ENCODE measurements at places on chromosomes 7 and 10.

DNA sequence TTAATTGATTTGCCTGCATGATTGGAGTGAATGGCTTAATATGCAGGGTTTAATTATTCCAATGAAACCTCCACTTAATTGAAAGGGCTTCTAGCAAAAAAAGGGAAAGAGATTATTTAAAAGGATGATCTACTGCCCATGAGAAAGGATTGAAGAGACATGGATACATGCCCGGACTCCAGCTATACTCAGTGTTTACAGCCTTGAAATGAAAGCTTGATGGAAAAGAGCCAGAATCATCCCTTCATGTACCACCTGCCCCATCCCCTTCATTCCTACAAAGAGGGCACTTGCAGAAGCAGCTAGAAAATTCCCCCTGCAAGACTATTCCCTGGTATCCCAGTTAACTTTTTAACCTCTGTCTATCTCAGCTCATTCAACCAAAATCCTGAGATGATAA is 78.4 kb downstream of the CARD11 start:
- DNase-seq: no peak

- no peak for DNase-seq
These were observed 120.2 kb upstream of the RAB18 start for GRCh38 chr10:27383595-27384542.

GRCh38 chr7:108736221-108736891 is 166.7 kb downstream of the DNAJB9 start:
- DNase-seq: no peak

GRCh38 chr7:50142425-50143017 is 49.5 kb upstream of the ZPBP start:
- no peak for DNase-seq

GRCh38 chr10:92042541-92042940 is 119.0 kb downstream of the BTAF1 start:
- no peak for DNase-seq

GRCh38 chr10:107409522-107409921 is 245.0 kb upstream of the SORCS1 start:
- DNase-seq: no peak

- DNase-seq: peak; percentile 24
These were observed 570 bp upstream of the PRTFDC1 start for GRCh38 chr10:24952707-24953645.

DNA sequence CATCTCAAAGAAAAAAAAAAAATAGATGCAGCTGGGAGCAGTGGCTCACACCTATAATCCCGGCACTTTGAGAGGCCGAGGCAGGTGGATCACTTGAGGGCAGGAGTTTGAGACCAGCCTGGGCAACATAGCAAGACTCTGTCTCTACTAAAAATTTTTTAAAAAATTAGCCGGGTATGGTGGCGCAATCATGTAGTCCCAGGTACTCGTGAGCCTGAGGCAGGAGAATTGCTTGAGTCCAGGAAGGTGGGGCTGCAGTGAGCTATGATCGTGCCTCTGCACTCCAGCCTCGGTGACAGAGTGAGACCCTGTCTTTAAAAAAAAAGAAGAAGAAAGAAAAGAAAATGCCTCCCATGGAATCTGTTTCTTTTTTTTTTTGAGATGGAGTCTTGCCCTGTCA is 31.9 kb downstream of the GTF2IRD1 start:
- DNase-seq: no peak

GRCh38 chr7:127738859-127739258 is 86.9 kb downstream of the SND1 start:
- no peak for DNase-seq

GRCh38 chr10:58513188-58514110 is 777 bp downstream of the BICC1 start:
- no peak for DNase-seq

DNA sequence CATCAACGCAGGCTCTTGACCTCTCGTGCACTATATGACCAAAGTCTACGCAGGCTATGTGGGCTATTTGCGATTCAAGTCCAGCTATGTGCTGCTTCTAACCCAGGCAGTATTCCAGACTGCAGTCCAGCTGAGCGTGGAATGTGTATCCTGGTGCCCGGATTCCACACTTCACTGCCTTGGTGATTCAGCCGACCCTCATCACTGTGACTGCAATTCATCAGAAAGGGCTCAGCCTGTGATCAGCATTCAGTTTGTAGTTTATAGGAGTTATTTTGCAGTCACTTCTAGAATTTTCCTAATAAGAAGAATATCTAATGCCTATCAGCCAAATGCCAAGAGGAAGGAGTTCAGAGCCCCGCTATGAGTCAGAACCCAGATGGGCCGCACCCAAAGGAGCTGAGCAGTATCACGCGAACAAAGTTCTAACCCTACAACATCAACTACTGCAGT is 119.8 kb upstream of the LANCL2 start:
- no peak for DNase-seq

GRCh38 chr10:120221873-120222485 is 235.0 kb upstream of the PLPP4 start:
- DNase-seq: no peak

DNA sequence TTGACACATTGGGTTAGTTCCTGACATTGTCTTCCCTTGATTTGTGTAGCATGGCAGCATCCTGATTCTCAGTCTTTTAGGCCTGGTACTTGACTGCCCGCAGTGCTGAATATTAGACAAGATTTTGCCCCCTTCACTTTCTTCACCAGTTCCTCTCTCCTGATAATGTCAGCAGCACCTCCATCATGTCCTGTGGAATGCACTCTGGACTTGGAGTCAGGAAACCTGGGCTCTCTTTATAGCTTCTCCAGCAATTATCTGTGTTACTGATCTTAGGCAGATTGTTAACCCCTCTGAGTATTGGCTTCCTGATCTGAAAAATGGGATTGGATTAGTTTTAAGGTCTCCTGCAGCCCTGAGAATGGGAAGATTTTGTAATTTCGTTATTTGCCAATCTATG is 19.0 kb downstream of the HBP1 start:
- DNase-seq: no peak

DNA sequence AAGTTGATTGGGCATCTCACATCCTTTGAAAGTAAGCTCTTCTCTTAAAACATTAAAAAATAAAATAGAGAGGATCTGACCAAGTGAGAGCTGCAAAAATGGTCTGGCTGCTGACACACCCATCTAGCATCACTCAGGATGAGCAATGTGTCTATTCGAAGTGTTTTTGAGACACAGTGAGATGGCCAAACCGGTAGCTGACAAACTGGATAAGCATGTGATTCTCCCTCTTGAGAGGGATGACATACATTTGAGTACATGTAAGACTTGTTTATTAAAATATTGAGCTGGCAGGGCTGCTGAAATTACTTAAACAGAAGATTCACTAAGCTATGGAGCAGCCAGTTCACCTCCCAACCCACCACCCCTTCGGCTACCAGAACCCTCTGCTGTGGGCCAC is 333.9 kb downstream of the ADRA2A start:
- DNase-seq: no peak

DNA sequence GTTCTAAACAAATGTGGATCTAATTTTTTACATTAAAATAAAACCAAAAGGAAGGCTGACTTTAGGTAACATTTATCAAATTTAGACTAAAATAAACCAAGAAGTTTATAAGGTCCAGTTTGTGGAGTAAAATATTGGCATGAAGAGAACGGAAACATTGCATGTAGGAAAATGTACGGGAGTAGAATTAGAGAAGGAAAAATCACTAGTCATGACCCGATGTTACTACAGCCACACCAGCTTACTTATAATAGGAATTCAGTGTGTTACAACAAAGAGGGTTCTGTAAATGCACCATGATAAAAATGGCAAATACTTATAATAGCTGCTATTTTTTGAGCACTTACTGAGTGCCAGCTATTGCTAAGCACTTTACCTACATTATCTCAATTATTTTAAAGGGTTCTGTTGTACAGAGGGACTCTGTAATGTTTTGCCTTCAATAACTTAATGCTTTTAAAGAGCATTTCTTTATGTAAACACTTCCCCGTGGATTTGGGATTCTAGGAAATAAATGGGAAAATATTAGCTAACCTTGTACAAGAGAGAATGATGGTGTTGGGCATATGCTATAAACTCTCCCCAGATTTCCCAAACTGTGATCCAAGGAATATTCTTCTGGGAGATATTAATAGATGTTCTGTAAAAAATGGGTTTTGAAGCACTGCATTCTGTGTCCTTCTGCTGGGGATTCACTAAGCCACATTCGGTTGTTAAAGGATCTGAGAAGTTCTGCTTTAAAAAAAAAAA is 296.7 kb downstream of the BBS9 start:
- DNase-seq: no peak

GRCh38 chr10:31940839-31941653 is 12.4 kb upstream of the ARHGAP12 start:
- no peak for DNase-seq

- no peak for DNase-seq
These were observed 116.0 kb upstream of the HABP2 start for GRCh38 chr10:113436851-113437250.

GRCh38 chr7:87210506-87210905 is 9.0 kb downstream of the TMEM243 start:
- no peak for DNase-seq

- no peak for DNase-seq
These were observed 174.8 kb downstream of the RTKN2 start for GRCh38 chr10:62093863-62094291.

- DNase-seq: no peak
These were observed 224.6 kb upstream of the PPP2R2D start for GRCh38 chr10:131676046-131676799.

DNA sequence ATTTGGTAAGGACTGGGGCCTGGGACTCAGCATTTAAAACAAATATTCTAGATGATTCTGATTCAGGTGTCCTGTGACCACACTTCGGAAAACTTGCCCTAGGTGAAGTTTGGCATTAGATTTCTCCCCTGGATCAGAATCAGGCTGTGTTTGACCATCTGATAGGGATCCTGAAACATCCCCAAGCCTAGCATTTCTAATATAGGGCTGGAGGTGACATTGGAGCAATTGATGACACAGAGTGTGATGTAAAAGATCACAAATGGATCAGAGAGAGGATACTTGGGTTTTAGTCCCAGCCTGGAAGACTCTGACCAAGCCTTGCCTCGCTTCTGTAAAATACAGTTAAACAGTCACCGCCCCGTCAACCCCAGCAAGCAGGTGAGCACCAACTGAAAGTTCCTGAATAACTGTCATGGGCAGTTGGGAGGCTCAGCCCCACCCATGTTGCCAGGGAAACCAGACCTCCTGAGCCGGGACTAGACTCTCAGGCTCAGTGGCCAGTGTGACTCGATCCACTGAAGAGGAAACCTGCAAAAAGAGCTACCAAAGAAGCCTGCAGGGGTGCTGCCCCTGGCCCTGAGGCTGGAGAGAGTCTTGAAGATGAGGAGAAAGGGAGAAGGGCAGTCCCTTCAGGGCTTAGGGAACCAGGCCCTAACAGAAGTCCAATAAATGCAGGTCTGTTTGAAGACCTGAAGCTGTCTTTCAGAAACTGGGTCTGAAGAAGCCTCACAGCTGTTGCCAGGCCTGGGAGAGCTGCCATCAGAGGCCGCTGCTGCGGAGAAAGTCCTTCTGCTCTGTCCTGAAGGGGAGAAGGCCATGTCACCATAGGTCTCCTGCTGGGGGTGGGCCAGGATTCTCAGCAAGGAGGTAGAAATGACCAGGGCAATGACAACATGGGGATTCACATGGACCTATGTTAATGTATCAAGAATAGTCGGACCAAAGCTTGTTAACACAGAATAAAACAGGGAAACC is 126.1 kb upstream of the KCNMA1 start:
- DNase-seq: no peak

GRCh38 chr10:61284222-61284890 is 168.8 kb downstream of the TMEM26 start:
- DNase-seq: no peak

DNA sequence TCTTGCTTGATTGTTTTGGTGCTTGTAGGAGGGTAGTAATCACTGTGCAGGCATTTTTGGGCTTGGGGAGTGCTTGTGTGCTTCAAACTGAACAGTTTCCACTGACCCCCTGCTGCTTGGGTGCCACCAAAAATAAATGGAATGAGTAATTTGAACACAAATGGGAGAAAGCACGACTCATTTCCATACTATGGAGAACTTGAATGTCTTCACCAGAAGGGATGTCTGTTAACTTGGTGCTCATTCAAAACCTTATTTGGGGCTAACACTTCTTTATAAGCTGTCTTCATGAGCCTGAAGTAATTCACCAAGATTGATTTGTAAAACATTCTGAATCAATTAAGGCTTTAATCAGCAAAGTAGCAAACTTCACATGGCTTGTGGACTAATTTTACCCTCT is 560.3 kb downstream of the SDK1 start:
- no peak for DNase-seq

GRCh38 chr10:71550628-71551027 is 153.9 kb downstream of the CDH23 start:
- no peak for DNase-seq

DNA sequence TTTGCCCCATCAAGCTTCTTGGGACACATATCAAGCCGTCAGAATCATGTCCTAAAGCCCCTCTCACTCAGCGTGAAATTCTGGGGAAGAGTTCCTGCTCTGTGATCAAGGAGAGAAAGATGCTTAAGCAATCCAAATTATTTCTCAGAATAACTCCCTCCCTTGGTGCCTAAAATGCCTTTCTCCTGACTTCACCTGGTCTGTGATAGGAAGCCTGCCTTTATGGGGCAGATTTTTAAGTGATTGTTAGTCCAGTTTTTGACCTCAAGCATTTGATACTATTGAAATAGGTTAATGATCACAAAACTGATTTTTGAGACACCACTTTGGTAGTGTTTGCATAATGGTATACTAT is 76.4 kb upstream of the MAGI2 start:
- DNase-seq: no peak

DNA sequence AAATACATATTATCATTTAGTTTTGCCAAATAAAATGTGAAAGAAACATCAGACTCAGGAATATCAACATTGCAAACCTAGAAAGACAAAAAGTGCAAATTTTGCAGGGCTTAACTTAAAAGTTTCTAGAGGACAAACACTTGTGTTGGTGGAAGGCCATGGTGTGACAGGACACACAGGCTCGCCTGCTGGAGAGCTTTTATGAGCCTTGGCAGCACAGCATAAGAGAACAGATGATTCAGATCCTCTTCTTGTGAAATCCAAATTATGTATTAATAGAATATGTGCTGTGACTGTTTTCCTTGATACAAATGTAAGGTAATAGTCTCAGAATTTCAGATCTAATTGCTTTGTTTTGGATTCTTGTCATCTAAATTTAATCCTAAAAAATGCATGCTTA is 72.9 kb upstream of the ABCB5 start:
- no peak for DNase-seq

DNA sequence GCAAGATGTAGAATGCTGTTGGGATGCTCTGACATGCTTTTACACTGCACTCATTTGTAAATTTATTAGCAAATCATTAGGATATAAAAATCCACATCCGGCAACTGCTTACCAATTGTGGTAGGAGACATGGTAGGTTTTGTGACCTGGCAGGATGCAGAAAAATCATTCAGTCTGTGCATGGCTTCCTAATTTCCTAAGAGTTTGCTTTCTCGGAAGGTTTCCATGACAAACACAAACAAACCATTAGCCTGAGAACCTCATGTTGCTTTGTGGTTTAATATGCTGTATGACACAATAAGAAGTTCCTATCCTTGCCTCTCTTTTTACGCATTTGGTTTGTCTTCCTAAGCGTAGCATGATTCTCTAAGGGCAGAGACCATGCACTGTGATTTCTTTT is 14.7 kb upstream of the LMBR1 start:
- DNase-seq: no peak
